Activated CD4-positive, alpha-beta memory T cell treated with anti-CD3 and anti-CD28 coated beads, Interleukin-2, amount 10 ng/mL, durations not matched to agents 7 days and 5 days (primary cell): ENCODE measurements at places on chromosomes 6 and 20. TPM values are rescaled to one million over a fixed set of nuclear protein-coding genes. Genes with fewer than 3 reads are reported as not detected.

FAXC gene
- total RNA-seq, result 0.23 TPM

DNA sequence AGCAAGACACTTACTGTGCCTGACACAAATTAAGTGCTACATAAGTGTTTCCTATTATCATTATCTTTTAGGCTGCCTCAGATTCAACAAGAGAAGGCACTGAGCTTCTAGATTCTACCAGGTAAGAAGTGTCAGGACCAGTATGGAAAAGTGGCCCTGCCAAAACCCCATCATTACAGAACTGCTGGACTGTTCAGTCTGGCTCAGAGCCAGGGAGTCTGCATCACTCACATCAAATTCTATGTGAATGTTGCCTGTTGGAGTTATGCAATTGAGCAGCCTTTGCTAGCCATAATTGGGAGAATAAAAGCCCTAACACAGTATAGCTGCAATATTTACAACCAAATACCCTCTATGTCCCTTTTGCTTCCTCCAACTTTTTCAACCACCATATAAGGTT lies 70.9 kb downstream of the ATG5 start:
- no peak for DNase-seq
- peaks cover 11% of the 10 kb centered on the region for H3K4me1 ChIP-seq
- H3K27me3 ChIP-seq, result no peaks in the 10 kb centered on the region
- H3K27ac ChIP-seq, result no peak overlapping the region
- peaks cover 23% of the 10 kb centered on the region for H3K36me3 ChIP-seq
- no peak overlapping the region for H3K4me3 ChIP-seq

C2 gene
- total RNA-seq, result 0.45 TPM

- no peak overlapping the region for H3K4me3 ChIP-seq
- DNase-seq, result no peak
- H3K27me3 ChIP-seq, result no peaks in the 10 kb centered on the region
- H3K4me1 ChIP-seq, result no peaks in the 10 kb centered on the region
- no peaks in the 10 kb centered on the region for H3K36me3 ChIP-seq
These were observed 48.6 kb upstream of the DST start for GRCh38 chr6:56691286-56691595.

LHFPL5 gene
- not detected for total RNA-seq

- no peak within 1 kb of the TSS for H3K27ac ChIP-seq
- no peaks in the 10 kb centered on the region for H3K4me1 ChIP-seq
- H3K36me3 ChIP-seq, result no peaks in the 10 kb centered on the region
These were observed at the start of gene KCNK16 for GRCh38 chr6:39322306-39322850. TSS of gene KCNK16 (minus strand) at chr6:39322702. CDS start at chr6:39322540, 162 bp downstream.

XRN2 gene
- total RNA-seq, result 70.4 TPM
